ENCODE measurements at places on chromosomes 4 and X.

- DNase-seq: no peak
These were observed 2.7 kb downstream of the EPHA5 start for GRCh38 chr4:65667506-65668041.

- DNase-seq: no peak
These were observed 113.9 kb downstream of the NYX start for GRCh38 chrX:41561045-41561444.

DNA sequence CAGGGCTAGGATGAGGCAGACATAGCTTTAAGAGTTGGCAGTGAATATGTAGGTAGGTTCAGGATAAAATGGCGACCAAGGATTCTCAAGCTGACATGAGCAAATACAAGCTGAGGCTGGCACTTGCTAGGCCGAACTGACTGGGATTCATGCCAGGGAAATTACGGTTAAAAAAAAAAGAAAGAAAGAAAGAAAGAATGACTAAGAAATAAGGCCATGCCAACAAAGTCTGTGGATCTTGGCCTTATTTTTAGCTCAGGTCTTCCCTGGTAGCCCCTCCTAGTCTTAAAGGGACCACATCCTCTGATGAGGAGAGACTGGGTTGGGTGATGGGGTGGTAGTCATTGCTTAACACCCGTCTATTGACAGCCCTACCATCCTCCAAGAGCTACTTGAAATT, 64.4 kb upstream of the KLHL13 start:
- no peak for DNase-seq

- no peak for DNase-seq
These were observed 71.7 kb downstream of the CPZ start for GRCh38 chr4:8664031-8664805.

GRCh38 chrX:15143050-15143824, 126.6 kb downstream of the ASB9 start:
- peak; percentile 22 for DNase-seq

DNA sequence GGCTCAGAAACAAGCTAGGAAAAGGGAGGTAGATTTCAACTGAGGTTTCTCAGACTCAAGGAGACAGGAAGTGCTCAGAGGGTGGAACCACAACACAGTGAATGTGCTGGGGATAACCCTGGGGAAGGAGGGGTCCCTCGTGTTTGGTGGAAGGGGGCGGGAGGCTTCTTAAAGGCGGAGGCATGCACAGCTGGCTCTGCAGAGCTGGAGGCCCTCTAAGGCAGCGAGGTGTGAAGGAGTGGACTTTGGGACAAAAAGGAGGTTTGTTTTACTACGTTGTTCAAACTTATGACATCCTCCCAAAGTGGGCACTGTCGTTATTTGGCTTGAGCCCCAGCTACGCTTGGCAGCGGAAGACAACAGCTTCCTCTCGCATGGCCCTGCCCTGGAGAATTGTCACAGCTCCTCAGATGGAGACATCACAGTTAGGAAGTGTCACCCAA, 21.7 kb upstream of the MTM1 start:
- DNase-seq: no peak

- no peak for DNase-seq
These were observed 6.2 kb downstream of the RAB40A start for GRCh38 chrX:103513067-103513466.

GRCh38 chrX:39765327-39765726, 332.4 kb downstream of the BCOR start:
- no peak for DNase-seq

DNA sequence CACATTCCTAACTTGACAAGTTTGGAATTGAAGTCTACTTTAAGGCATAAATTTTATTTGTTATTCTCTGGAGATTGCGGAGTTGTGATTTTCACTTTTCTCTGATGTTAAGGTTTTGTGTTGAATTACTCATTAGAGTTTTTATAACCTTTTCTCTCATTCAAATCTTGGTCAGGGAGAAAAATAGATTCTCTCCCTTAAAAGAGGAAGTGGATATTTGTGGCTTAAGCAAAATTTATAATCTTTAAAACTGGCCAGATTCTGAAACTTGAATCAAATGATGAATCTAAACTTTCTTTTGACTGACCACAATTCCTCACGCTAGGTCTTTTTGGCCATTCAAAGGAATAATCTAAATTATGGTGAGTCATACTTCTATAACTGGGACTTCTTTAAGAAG, 361.4 kb downstream of the TEX13C start:
- no peak for DNase-seq

DNA sequence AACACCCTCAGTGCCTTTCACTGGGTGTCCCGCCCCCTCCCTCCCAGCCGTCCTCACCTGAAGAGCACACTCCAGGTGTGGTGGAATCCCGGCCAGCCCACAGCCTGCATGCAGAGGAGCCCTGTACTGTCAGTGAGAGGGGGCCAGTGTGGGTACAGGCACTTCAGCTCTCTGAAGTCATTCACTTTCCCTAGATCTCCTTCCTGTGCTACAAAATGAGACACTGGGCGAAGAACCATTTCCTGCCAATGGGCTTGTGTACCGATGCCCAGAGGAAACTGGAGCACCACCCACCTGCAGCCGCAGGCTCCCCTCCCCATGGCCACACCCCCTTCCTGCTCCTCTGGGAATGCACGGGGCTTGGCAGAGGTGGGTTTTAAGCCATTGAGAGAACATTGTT, 73.9 kb upstream of the C4orf50 start:
- no peak for DNase-seq

DNA sequence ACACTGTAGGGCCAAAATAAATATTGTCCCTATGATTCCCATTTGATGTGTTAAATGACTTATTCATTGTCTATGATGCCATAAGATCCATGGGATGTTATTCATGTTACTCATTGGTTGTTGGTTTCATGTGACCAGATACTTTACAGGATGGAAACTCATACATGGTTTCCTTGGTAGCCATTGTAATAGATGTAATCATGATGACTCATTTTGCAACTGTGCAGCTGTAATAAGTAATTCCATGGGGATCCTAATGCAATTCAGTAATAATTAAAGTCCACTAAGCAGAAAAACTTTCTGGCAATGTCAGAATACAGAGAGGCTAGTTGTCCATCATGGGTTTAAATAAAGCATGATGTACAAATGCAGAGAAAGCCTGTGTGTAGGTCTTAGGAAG, 389.7 kb upstream of the NR3C2 start:
- DNase-seq: no peak

DNA sequence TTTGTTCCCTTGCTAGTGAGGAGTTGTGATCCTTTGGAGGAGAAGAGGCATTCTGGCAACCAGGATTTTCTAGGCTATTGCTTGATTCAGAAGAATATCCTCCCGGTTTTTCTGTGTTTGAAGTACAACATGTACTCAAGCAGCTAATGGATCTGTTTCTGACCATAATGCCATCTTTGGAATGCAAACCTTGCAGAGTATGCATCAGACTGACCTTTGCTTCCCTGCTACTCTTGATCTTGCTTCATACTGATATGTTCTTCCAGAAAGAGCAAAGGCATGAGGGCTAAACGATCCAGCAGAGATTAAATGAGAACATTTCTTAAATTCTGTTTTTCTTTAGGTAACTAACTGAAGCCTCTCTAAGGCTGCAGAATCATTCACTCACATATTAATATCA, 265.4 kb upstream of the SLC7A11 start:
- no peak for DNase-seq

- DNase-seq: no peak
These were observed 326.3 kb upstream of the ZCCHC13 start for GRCh38 chrX:73977542-73978169.

GRCh38 chr4:20529691-20530090, 170.6 kb upstream of the PACRGL start:
- no peak for DNase-seq

DNA sequence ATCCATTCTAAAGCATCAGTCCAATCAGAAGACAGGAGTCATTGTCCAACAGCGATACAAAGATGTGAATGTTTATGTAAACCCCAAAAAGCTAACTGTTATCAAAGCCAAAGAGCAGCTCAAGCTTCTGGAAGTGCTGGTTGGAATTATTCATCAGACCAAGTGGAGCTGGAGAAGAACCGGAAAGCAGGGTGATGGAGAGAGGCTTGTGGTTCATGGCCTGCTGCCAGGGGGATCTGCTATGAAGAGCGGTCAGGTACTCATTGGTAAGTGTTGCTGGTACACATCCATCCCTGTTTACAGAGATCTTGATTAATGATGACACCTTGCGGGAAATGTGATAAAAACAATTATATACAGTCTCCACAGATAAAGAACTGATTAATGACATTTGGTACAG, 11.0 kb downstream of the INTU start:
- DNase-seq: no peak

DNA sequence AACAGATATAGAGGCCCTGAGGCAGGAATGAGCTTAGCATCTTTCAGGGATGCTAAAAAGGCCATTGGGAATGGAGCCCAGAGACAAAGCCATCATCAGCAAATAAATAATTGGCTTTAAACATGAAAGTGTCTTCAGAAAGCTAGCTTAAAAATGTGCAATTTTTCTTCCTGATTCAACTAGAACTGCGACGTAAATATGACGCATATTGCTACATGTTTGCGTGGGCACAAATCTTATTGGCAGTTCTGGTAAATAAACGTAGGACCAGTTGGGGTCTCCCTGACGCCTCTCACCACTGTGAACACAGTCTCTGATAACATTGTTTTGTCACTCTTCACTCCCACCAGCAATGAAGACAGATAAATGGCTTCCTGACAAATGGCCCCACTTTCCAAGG, 97.3 kb upstream of the SRD5A3 start:
- DNase-seq: no peak

DNA sequence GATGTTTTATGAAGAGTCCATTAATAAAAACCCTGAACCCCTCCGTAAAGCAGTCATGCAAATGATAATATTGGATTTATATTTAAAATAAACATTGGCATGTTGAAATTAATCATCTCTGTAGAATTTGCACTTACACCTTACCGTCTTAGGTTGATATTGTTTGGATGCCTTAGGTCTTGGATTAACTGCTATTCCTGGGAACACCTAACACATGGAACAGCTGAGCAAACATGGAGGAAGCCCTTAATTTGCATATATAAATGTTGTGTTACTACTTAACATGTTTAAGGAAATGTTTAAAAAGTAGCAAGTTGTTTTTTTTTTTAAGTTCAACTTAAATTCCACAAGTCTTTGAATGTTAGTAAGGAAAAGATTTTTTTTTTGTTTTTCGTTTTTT, 62.5 kb downstream of the NSD2 start:
- DNase-seq: no peak

DNA sequence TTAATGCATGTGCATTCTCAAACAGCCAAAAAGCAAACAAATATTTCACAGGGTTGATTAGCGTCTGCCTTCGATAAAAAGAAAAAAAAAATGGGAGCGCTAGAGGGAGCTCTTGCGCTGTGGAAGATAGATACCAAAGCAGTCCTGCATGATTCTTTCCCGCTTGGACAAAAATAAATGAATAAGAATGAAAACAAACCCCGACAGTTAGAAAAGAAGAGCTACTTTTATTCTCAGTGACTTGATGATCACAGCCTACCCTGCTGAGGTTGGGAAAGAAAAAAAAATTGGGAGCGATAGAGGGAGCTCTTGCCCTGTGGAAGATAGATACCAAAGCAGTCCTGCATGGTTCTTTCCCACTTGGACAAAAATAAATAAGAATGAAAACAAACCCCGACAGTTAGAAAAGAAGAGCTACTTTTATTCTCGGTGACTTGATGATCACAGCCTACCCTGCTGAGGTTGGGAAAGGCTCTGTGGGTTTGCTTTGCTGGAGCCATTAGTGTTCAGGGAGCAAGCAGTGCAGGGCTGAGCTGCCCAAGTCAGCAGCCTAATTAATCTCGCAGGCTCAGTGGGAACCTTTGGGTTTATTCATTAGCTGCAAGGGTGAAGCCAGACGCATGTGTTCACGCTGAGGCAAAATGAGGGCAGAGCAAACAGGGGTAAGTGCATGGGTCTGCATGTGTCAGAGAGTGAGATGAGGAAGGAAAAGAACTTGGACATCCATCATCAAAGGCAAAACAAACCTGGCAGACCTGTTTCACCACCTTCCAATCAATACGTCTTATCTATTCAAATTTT, 249.3 kb upstream of the PRKX start:
- DNase-seq: no peak

- no peak for DNase-seq
These were observed 21.6 kb downstream of the TSPAN6 start for GRCh38 chrX:100615005-100615404.

DNA sequence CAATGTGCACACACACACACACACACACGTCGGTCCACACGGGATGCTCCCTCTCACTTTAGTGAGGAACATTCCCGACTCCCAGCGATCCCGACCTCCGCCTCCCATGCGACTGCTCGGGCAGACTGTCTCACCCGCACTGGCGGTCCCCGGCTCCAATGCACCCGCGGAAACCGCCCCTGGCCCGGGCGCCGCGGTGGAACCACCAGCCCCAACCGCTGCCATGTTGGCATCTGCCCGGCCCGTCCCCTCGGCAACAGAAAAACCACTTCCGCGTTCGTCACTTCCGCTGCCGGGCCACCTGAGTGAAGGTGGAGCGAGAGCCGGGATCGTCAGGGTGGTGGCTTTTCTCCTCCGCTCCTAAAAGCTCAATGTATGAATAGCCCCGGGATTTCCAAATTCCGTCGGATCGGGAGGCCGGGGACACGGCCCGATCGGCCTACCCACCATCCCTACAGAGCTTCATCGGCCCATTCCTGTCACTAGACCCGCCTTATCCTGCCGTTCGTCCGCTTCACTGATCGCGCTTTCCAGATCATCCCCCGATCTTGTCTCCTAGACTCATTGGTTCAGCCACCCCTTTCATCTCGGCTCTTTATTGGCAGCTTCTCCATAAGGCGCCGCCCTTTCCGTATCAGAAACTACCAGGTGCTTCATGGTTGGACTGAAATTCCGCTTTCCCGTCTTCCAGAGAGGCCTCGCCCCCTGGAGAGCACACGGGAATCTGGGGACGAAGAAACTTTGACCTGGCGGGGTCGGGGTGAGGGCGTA, at the start of gene SLC35A2:
Gene SLC35A2 (minus strand): TSS at position 235 of the 771 bp plus-strand sequence. CDS start 10 bp downstream, at position 225.
- DNase-seq: peak; percentile 69

GRCh38 chr4:71472946-71473345, 134.1 kb downstream of the SLC4A4 start:
- no peak for DNase-seq

DNA sequence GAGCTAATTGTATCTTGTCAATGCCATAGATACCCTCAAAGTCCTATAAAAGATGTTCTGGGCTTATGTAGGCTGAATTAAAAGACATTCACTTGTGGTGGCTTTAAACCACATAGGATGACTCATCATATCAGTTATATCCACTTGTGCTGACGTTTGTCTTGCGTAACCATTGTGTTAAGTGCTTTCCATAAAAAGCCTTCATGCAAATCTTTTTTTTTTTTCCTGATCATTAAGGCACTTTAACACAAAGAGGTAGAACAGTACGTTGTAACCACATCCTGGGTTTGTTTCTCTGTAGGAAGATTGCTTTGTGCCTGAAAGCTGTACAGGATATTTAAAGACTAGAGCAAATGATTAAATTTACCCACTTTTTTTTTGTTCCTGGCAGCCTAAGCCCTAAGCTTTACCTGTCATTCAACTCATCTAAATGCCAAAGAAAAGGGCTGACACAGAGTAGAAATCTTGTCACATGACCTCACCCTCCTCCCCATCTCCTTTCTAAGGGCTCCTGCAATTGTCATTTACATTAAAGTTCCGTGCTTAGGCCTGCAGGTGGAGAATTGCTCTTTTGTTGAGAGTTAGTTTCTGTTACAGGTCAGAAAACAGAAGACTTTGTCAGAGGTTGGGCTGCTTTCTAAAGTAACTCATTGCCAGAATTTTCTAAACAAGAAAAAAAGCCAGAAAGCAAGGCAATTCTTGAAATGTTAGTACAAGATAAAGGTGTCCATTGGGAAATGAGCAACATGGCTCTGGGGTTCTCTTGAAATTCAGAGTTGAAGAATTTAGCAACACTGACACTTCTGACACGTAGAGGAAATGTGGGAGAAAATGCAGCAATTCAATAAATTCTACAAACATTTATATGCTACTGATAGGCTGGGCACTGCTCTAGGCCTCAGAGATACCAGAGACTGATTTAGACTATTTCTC, 555.6 kb downstream of the PPARGC1A start:
- DNase-seq: no peak

Measured in stimulated activated CD4-positive, alpha-beta T cell treated with anti-CD3 and anti-CD28 coated beads, Interleukin-15, amount 100 ng/mL, for 1 hour (primary cell).